B cell (primary cell): ENCODE measurements at places on chromosomes 2 and 18. TPM values are rescaled to one million over a fixed set of nuclear protein-coding genes. Genes with fewer than 3 reads are reported as not detected.
A peak's percentile ranks its signal among the peaks of the same experiment; 100 is the strongest.

- DNase-seq, result no peak
- no peak overlapping the region for H3K27ac ChIP-seq
- no peaks in the 10 kb centered on the region for H3K27me3 ChIP-seq
- no peaks in the 10 kb centered on the region for H3K36me3 ChIP-seq
Measured at GRCh38 chr18:10157706-10158105, 243.9 kb downstream of the VAPA start.

DNA sequence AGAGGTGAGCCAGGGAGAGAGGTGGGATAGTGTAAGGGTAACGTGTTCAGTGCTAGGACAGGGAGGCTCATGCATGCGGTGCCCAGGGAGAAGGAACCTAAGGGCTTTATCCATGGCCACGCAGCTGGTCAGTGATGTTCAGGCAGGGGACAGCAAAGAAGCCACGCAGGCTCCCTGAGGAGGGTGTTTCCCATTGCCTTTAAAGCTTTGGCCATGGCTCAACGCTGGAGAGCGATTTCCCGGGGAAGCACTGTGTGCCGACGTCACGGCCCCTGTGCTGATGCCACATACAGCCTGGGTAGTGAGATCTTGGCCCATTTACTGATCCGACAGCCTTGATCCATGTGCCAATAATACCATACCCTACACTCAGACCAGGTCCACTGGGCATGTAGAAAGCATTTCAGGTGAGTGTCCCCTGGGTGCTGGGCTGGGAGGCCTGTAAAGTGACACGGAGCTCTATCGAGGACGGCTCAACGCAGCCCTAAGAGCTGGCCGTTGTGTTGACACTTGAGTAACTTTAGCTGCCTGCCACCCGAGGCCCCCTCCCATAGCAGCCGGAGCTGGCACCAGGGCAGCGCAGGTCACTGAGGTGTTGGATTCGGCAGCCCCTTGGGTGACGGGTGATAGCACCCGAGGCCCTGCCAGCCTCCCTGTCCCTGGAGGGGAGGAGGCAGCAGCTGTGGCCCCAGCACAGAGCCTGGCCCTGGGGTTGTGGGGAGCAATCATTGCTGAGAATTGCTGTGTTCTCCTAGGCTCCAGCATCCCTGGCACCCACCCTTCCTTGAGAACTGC is 41.4 kb downstream of the PDIA6 start:
- H3K4me1 ChIP-seq, result no peaks in the 10 kb centered on the region
- no peak overlapping the region for H3K27ac ChIP-seq
- H3K27me3 ChIP-seq, result no peaks in the 10 kb centered on the region

FBLN7 gene
- 1.1 and 1.2 TPM in 2 replicates for total RNA-seq

GRCh38 chr2:47282621-47283272 is 120.2 kb upstream of the MSH2 start:
- no peaks in the 10 kb centered on the region for H3K27me3 ChIP-seq
- H3K36me3 ChIP-seq, result no peaks in the 10 kb centered on the region
- no peak for DNase-seq

DNA sequence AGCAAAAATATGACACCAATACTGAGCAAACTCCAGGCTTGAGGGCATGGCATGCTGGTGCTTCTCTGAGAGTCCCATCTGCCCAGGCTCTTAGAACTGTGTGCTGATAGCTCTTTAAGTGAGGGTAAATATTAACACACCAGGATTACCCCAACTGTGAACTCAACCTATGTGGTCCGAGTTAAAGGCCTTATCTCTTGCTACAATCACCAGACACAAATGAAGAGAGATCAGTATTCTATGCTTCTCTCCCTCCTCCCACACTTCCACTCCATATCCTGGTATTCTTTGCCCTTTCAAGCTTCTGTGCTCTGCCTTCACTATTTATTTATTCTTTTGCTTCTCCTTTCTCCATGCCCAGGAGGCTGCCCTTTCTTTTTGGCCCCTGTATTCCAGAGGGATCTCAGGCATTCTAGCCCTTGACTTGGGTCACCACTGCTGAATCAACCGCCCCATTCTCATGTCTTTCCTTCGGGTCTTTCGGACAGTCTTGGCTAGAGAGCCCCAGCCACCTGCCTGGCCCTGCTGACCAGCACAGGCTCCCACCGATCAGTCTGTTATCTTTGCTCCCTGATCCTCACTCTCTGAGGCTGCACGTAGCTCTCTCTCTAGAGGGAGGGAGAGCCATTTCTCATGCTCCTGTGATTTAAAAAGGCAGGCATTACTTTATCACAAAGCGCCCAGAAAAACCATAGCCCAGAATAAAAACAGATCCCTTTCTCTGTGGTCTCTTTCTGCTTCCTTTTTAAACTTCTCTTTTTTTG is 17.2 kb upstream of the HK2 start:
- no peaks in the 10 kb centered on the region for H3K36me3 ChIP-seq
- H3K4me1 ChIP-seq, result peaks cover 19% of the 10 kb centered on the region
- H3K4me3 ChIP-seq, result no peak overlapping the region
- peak overlapping the region; percentile 72 for H3K27ac ChIP-seq

DNA sequence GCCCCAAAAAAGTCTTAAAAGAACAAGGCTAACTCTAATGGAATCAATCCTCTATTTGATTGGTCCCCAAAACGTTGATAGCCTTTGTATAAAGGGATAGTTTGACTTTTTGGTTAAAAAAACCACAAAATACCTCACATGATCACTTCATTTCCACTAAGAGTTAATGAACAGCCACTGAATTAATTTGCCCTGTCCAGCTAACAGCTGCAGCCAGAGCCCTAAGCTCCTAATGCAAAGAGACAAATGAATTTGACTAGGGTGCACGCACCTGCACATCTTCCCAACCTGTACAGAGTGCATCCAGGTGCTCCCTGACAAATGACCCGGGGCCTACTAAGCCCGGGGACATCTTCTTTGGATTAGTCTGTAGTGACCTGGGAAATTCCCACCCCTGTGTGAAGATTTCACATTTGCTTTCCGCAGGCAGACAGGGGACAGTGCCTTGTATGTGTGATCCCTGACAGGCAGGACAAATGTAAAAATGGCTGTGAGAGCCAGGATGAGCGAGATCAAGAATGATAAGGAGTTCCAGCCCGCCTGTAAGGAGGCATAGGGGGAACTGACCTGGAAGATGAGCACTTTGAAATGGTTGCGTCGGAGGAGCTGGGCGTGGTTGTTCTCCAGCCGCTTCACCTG is 893 bp downstream of the CAVIN2 start:
- no peak overlapping the region for H3K4me3 ChIP-seq
- H3K27me3 ChIP-seq, result no peaks in the 10 kb centered on the region
- no peak overlapping the region for H3K27ac ChIP-seq
- no peak for DNase-seq
- H3K4me1 ChIP-seq, result peaks cover 5% of the 10 kb centered on the region

GRCh38 chr18:36378205-36378604 is 80.7 kb downstream of the FHOD3 start:
- no peak for DNase-seq
- no peak overlapping the region for H3K27ac ChIP-seq
- H3K36me3 ChIP-seq, result no peaks in the 10 kb centered on the region
- H3K4me1 ChIP-seq, result no peaks in the 10 kb centered on the region

- no peak for DNase-seq
- H3K27ac ChIP-seq, result no peak overlapping the region
- H3K4me3 ChIP-seq, result no peak overlapping the region
Measured at GRCh38 chr18:10508591-10508990, 17.2 kb upstream of the NAPG start.

NFU1 gene
- 33.8 and 40.6 TPM in 2 replicates for total RNA-seq

GRCh38 chr2:222303828-222304736 is 5.3 kb upstream of the PAX3 start:
- no peaks in the 10 kb centered on the region for H3K36me3 ChIP-seq
- no peak overlapping the region for H3K27ac ChIP-seq
- H3K27me3 ChIP-seq, result peaks cover 55% of the 10 kb centered on the region
- peaks cover 34% of the 10 kb centered on the region for H3K4me1 ChIP-seq

- DNase-seq, result peak; percentile 85
- H3K36me3 ChIP-seq, result no peaks in the 10 kb centered on the region
- peak overlapping the region; percentile 74 for H3K4me3 ChIP-seq
- peaks cover 26% of the 10 kb centered on the region for H3K4me1 ChIP-seq
- H3K27ac ChIP-seq, result peak overlapping the region; percentile 57
- no peaks in the 10 kb centered on the region for H3K27me3 ChIP-seq
Measured at GRCh38 chr2:120231974-120232635, 8.9 kb upstream of the TMEM185B start.

GRCh38 chr2:121355488-121355887 is 70.5 kb upstream of the TFCP2L1 start:
- DNase-seq, result no peak
- no peak overlapping the region for H3K4me3 ChIP-seq
- no peaks in the 10 kb centered on the region for H3K4me1 ChIP-seq
- no peaks in the 10 kb centered on the region for H3K27me3 ChIP-seq

DNA sequence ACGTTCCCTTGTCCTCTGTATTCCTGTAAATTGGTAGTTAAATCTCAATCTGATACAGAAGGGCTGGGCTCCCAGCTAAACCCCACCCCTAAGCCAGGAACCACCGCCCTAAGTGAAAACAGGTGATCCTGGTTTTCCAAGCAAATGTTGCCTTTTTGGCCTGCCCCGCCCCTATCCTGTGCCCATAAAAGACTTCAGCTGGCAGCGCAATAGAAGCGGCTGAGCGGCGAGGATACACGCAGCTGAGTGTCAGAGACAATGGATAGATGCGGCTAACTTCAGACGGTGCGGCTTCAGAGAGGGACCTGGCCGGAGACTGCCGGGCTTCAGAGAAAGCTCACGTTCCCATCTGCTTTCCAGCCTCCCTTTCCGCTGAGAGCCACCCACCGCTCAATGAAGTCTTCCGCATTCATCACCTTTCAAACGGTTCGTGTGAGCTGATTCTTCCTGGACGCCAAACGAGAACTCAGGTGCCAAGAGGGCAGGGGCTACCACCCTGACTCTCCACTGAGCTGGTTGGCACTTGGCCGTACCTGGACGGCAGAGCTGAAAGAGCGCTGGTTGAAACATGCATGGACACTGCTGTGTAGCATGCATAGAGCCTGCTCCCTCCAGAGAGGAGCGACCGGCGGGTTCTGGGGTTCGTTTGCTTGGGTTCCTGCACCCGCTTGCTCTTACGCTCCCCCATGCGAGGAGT is 49.5 kb upstream of the POLE4 start:
- no peaks in the 10 kb centered on the region for H3K27me3 ChIP-seq
- H3K4me3 ChIP-seq, result no peak overlapping the region
- H3K4me1 ChIP-seq, result no peaks in the 10 kb centered on the region

SPATA3 gene
- not detected in 2 replicates for total RNA-seq

DNA sequence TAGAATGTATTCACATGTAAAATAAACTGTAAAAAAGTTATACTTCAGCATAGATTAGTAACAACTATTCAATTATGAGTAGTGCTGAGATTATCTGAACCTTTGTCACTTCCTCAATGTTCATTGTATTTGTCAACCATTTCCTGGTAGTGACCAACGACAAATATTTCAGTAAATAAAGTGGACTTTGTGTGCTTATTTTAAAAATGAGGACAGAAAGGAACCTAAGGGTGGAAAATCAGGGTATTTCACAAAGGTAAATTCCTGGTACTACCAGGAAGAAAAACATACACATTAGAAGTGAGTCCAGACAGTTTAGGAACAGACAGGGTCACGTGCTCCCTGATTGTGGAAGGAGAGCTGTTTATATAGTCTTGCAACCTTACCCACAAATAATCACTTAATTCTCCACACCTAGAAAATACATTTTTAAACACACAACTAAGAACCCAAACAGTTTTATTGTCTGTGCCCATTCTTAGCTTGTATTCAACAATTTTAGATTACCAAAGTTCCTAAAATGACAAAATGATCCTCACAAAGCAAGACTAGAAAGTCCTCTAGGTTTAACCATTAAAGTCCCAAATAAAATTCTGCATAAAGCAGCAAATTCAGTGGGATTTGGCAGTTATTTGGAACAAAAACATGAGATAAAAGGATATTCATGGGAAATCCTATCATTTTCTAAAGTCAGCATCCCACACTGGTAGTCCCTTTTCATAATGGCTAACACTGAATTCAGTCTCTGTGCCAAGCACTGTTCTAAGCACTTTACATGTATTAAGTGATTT is 28.2 kb downstream of the PELI1 start:
- H3K4me3 ChIP-seq, result no peak overlapping the region
- no peaks in the 10 kb centered on the region for H3K27me3 ChIP-seq

DNA sequence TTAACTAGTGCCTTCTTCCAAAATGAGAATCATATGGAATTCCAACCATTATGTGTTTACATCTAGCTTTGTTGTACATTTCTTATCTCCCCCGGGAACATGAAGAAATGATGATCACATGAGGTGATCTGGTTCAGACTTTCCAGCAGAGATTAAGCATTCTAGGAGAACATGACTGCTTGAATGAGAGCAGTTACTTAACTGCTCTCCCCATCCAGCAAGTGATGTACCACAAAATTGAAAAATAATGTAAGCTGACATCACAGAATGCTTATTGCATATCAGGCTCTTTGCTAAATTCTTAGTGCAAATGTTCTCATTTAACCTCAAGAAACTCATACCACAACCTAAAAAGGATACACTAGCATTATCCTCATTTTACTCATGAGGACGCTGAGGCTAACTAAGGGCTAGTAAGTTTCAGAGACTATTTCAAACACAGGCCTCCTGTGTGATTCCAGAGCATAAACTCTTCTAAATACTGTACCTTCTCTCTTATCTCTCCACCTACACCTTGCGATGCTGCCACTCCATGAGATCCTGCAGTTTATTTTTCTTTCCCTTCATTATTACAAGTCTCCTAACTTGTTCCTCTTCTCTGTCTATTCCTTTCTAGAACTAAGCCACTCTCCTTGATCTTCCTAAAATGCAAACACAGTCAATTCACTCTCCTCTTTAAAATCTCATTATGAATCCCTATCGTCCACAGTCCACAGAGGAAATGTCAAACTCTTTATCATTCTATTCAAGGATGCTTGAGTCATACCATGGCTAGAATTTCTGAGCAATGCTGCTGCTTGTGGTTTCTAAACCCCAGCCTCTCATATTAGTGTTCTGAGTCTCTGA is 1224.8 kb upstream of the ZEB2 start:
- H3K4me1 ChIP-seq, result peaks cover 34% of the 10 kb centered on the region
- H3K27ac ChIP-seq, result no peak overlapping the region
- no peaks in the 10 kb centered on the region for H3K27me3 ChIP-seq

GRCh38 chr2:62305421-62306176 is 109.7 kb downstream of the B3GNT2 start:
- H3K36me3 ChIP-seq, result no peaks in the 10 kb centered on the region
- peaks cover 75% of the 10 kb centered on the region for H3K4me1 ChIP-seq
- no peak overlapping the region for H3K4me3 ChIP-seq
- H3K27me3 ChIP-seq, result no peaks in the 10 kb centered on the region

GRCh38 chr2:9065901-9066300 is 62.4 kb upstream of the MBOAT2 start:
- no peaks in the 10 kb centered on the region for H3K36me3 ChIP-seq
- H3K27me3 ChIP-seq, result no peaks in the 10 kb centered on the region
- no peak overlapping the region for H3K4me3 ChIP-seq
- no peaks in the 10 kb centered on the region for H3K4me1 ChIP-seq
- no peak overlapping the region for H3K27ac ChIP-seq

GRCh38 chr18:36419188-36419899 is 121.8 kb downstream of the FHOD3 start:
- H3K36me3 ChIP-seq, result no peaks in the 10 kb centered on the region
- H3K27ac ChIP-seq, result no peak overlapping the region

CD8B2 gene
- total RNA-seq, result not detected in 2 replicates

KIAA2012 gene
- total RNA-seq, result not detected in 2 replicates

GRCh38 chr18:67854340-67854739 is 337.8 kb upstream of the DSEL start:
- no peaks in the 10 kb centered on the region for H3K36me3 ChIP-seq
- no peak overlapping the region for H3K4me3 ChIP-seq
- H3K27ac ChIP-seq, result no peak overlapping the region

- H3K36me3 ChIP-seq, result no peaks in the 10 kb centered on the region
- no peak overlapping the region for H3K27ac ChIP-seq
- H3K4me1 ChIP-seq, result no peaks in the 10 kb centered on the region
- H3K27me3 ChIP-seq, result peaks cover 4% of the 10 kb centered on the region
- H3K4me3 ChIP-seq, result no peak overlapping the region
Measured at GRCh38 chr2:102276549-102277201, 34.7 kb upstream of the IL1RL1 start.

SMARCAL1 gene
- 46.7 and 50.7 TPM in 2 replicates for total RNA-seq
